ENCODE measurements at places on chromosomes 7 and 10. TPM values are rescaled to one million over a fixed set of nuclear protein-coding genes. Genes with fewer than 3 reads are reported as not detected.

HDAC9 gene
- total RNA-seq = 28.9 TPM

PIP gene
- total RNA-seq = not detected

ICA1 gene
- total RNA-seq = not detected

DYNC1I1 gene
- total RNA-seq = not detected

DPCD gene
- total RNA-seq = 44.0 TPM
